ENCODE measurements at places on chromosomes 7 and 10.

DNA sequence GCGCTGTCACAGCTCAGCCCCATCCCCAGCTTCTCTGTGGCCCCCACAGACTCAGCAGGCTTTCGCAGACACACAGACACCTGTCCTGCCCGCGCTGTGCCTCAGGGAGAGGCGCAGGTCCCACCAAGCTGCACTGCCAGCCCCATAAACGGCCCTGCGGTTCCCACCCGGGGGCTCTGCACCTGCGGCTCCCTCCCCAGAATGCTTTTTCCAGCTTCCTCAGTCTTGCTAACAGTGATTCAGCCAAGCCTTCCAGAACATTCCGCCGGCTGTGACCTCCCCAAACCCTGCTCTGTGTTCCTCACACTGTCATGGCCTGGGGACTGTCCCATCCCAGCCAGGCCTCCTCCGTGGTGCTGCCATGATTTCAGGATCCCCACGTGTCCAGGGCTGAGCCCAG, 27.8 kb upstream of the TNRC18 start:
- ATAC-seq = no peak

GRCh38 chr10:70600512-70601395, 1.8 kb downstream of the PRF1 start:
- ATAC-seq = no peak

- ATAC-seq = no peak
These were observed 560.7 kb downstream of the GLRX3 start for GRCh38 chr10:130696870-130697269.

- ATAC-seq = no peak
These were observed 4.0 kb upstream of the RBM28 start for GRCh38 chr7:128347647-128348097.

GRCh38 chr7:153396475-153396874, 636.9 kb downstream of the ACTR3B start:
- ATAC-seq = no peak

GRCh38 chr10:131004276-131004675, 307.2 kb downstream of the TCERG1L start:
- no peak for ATAC-seq

DNA sequence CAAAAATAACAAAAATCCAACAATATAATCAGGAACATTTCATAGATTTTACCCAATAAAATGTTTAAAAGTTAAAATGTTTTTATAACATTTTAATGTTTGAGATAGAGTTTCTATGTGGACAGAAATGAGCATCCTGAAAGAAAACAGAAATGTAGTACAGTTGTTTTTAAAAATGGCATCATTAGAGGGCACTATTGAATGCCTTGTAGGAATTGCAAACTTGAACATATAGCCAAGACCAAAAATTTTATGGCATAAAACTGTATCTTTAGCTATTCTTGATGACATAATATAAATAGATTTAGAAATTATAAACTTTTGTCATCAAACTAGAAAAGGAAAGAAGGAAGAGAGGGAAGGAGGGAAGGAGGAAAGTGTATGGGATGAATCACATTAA, 1372.7 kb downstream of the GATA3 start:
- no peak for ATAC-seq

DNA sequence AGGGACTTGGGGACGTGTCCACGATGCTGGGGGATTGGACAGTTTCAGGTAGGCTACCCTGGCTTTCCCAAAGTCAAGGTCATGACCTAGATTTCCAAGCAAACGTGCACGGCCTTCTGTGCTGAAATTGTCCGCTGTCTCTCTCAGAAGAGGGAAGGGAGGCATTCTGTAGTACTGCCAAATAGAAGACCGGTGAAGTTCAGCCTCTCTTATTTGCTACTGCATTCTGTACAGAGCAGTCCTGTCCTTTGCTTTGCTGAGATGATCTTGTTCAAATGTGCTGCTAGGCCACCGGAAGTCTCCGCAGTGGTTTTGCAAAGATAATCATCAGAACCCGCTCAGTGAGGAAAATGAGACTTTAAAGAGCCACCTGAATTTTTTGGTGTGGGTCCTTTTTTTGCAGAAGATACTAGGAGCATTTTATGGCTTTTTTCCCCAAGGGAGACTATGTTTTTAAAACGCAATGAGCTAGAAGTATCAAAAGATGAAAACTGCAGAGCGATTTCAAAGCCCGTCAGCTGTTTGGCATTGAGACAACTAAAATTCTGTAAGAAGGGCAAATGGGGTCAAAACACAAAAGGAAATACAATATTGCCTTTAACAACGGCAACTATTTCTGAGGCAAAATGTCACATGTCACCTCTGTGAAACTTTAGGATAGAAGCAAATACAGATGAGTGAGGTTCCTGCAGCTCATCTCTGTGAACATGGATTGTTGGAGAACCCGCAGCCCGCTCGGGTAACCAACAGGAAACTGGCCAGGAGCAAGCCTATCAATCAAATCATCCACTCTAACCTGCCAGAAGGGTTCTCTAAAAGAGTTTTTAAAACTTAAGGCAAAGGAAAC, 1.3 kb upstream of the NMT2 start:
- ATAC-seq = no peak

GRCh38 chr7:70539205-70539604, 592.7 kb upstream of the GALNT17 start:
- ATAC-seq = no peak

- peak; percentile 54 for ATAC-seq
These were observed 81.8 kb upstream of the CREB5 start for GRCh38 chr7:28330384-28331070.

- no peak for ATAC-seq
These were observed 59.7 kb upstream of the LRRC18 start for GRCh38 chr10:48999346-48999745.

- ATAC-seq = no peak
These were observed 157.2 kb upstream of the KAT6B start for GRCh38 chr10:74669210-74669609.

DNA sequence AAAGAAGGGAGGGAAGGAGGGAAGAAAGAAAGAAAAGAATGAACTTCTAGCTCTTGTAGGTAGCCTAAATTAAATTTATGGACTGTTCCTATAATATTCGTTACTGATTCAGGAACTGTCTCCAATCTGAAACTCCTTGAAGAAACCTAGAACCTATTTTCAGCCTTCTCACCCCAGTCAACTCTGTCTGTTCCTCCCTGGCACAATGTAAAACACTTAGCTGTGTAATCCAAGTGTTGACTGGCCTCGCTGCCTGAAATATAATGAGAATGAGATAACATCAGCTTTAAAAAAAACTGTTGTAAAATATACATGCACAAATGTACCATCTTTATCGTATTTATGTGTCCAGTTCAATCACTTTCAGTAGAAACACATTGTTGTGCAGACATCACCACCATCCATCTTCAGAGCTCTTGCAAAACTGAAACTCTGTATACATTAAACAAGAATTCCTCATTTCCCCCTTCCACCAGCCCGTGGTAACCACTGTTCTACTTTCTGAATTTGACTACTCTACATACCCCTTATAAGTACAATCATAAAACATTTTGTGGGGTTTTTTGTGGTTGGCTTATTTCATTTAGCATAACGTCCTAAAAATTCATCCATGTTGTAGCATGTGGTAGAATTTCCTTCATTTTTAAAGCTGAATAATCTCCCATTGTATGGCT, 6.3 kb upstream of the C7orf33 start:
- ATAC-seq = peak; percentile 69

DNA sequence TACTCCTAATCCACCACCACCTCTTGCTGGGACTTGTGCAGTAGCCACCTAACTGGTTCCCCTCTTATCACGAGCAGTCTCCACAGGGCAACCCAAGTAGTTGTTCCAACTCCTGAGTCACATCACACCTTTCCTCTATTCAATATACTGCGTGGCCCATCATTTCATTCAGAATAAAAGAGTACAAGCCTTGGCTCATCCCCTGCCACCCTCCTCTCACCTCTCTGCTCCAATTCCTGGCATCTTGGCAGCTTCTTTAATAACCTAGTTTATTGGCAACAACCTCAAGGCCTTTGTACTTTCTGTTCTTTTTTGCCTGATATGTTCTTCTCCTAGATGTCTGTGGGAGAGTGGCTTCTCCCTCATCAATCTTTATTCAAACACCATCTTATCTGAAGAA, 199.4 kb downstream of the KIAA1217 start:
- no peak for ATAC-seq

GRCh38 chr10:119546009-119546408, 3.5 kb upstream of the RGS10 start:
- no peak for ATAC-seq

- peak; percentile 42 for ATAC-seq
These were observed 7.5 kb downstream of the MET start for GRCh38 chr7:116679500-116679899.

- ATAC-seq = no peak
These were observed 20.3 kb downstream of the COG5 start for GRCh38 chr7:107543338-107543993.

DNA sequence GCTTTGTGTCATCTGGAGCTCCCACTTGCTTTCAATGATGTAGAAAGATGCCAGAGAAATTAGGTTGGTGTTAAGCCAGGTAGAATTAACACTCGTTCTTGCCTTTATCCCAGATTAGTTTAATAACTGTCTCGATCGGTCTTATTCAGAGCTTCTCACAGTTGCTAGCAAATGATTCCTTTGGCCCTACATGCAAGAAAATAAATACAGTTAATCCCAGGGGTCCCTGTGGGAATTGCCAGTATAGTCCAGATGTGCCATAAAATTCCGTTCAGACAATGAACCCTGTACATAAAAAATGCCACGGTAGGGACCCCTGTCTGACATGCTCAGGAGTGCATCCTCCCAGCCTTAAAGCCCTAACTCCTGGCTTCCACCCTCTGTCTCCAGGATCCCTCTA, 207.5 kb downstream of the ARHGAP12 start:
- no peak for ATAC-seq

DNA sequence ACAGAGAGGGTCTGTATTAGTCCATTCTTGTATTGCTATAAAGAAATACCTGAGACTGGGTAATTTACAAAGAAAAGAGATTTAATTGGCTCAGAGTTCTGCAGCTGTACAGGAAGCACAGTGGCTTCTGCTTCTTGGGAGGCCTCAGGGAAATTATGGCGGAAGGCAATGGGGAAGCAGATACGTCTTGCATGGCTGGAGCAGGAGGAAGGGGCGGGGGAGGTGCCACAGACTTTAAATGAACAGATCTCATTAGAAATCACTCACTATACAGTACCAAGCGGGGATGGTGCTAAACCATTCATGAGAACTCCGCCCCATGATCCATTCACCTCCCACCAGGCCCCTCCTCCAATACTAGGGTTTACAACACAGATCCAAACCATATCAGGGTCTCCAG, 3.7 kb upstream of the CALU start:
- no peak for ATAC-seq

- no peak for ATAC-seq
These were observed 28.2 kb downstream of the COL26A1 start for GRCh38 chr7:101390901-101391301.

DNA sequence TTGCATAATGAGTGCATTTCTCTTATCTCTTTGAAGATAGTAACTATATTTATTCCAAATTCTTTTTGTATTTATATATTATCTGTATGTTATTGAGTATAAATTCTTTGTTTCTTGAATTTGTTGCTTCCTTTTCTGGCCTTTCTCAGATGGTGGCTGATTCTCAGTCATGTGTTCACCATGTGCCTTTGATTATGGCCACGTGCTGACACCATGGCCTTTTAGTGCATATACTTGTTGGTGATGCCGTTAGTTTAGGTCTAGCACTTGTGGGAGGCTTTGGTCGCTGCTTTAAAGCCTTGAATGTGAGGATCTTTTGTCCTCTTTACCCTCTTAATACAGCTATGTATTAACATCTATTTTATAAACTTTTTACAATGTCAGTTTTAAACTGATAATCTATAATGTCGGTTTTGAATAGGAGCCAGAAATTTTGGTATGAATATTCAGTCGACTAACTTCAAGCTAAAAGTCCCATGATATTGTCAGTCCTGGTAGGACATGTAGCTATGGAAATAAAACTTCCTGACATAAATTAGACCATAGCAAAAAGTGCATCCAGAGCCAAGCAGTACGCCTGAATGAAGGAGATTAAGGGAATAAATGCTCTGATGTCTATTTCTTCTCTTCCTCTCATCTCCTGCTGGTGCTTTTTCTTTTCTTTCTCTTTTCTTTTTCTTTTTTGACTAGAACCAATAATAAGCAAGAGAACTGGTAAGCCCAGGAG, 130.3 kb downstream of the GNAI1 start:
- no peak for ATAC-seq

GRCh38 chr7:107164092-107164491, 4.7 kb upstream of the HBP1 start:
- ATAC-seq = no peak

GRCh38 chr10:131419797-131420196, 108.3 kb upstream of the TCERG1L start:
- no peak for ATAC-seq

- ATAC-seq = no peak
These were observed 91.5 kb upstream of the LRRC4 start for GRCh38 chr7:128122576-128123290.

- ATAC-seq = peak; percentile 82
These were observed 409.0 kb upstream of the MGMT start for GRCh38 chr10:129057856-129058663.

All from activated CD4-positive, CD25-positive, alpha-beta regulatory T cell treated with anti-CD3 and anti-CD28 coated beads, Interleukin-2, amount 50 U/mL, for 24 hours (primary cell).